Esophagus squamous epithelium (tissue), 5 donors: ENCODE measurements at places on chromosomes 2 and 18.

- DNase-seq = no peak
Observed at GRCh38 chr2:46082531-46083485, 214.4 kb upstream of the EPAS1 start.

DNA sequence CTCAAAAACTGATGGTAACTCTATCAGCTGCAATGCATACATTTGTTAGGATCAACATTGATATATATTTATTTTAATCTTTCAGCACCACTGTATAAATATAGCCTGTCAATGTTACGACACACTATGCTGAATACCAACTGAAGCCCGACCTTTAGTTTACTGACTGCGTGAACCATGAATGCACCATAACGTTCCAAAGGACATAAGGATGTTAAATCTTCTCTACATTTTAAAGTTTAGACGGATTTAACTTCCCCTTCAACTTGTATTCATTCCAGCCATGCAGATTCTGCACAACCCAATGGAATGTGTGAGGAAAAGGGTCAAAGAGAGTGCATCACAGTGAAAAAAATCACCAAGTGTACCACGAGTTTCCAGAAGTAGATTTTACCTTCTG, 489.5 kb downstream of the IRS1 start:
- DNase-seq = no peak

DNA sequence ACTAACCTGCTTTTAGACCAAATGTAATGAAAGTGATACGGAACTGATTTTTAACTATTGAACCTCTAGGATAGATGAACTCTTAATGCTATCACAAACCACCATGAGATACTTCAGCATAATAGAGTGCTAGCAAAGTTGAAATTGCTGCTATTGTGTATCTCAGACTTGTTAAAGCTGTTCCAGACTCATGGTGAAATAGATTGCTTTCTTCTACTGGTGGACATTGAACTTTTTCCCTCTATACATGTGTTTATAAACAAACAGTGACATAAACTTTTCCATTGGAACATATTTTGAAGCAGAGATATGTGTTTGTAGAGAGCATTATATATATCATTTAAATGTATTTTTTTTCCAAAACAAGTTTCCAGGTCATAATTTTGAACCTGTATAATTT, 157.3 kb downstream of the CAMKMT start:
- no peak for DNase-seq

GRCh38 chr2:12017499-12018157, 271.2 kb downstream of the LPIN1 start:
- DNase-seq = no peak

DNA sequence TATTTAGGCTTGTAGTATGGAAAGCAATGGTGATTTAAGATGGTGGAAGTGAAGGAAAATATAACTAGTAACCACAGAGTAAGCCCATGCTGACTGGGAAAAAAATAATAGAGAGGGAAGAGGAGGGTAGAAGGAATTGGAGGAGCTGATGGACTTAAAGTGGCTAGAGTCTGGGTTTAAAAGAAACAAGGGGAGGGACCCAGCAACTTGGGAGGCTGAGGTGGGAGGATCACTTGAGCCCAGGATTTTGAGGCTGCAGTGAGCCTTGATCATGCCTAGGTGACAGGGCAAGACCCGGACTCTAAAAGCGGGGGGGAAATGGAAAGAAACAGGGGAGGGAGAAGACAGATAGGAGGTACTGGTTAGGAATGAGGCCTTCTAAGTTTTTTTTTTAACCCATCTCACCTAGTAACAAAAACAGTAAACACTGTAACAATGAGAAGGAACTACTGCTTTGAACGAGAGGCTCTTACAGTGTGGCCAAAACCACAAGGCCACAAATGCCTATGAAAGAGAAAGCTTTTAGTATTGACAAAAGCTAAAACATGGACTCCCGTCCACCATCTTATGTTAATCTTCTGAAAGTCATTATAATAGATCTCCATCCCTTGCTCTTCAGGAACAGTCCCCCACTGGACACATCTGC, 26.6 kb downstream of the METTL8 start:
- DNase-seq = no peak

GRCh38 chr2:153404792-153405191, 73.8 kb downstream of the RPRM start:
- DNase-seq = no peak

DNA sequence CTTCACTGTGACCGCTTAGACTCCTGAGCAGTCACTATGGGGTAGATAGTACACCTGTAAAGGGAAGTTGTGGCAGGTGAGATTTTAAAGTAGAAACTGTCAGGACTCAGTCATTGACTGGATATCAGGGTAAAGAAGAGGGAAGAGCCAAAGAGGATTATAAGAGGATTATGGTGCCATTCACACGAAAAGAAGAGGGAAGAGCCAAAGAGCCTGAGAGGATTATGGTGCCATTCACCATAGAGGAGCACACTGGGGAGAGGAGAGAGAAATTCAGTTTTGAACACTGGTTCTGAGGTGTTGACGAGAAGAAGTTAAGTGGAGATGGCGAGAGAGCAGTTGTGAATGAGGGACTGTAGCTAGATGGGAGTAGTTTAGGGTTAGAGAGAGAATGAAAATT, 16.9 kb upstream of the KCNJ13 start:
- no peak for DNase-seq
